ENCODE measurements at places on chromosomes 12 and 14. TPM values are rescaled to one million over a fixed set of nuclear protein-coding genes. Genes with fewer than 3 reads are reported as not detected.

DNA sequence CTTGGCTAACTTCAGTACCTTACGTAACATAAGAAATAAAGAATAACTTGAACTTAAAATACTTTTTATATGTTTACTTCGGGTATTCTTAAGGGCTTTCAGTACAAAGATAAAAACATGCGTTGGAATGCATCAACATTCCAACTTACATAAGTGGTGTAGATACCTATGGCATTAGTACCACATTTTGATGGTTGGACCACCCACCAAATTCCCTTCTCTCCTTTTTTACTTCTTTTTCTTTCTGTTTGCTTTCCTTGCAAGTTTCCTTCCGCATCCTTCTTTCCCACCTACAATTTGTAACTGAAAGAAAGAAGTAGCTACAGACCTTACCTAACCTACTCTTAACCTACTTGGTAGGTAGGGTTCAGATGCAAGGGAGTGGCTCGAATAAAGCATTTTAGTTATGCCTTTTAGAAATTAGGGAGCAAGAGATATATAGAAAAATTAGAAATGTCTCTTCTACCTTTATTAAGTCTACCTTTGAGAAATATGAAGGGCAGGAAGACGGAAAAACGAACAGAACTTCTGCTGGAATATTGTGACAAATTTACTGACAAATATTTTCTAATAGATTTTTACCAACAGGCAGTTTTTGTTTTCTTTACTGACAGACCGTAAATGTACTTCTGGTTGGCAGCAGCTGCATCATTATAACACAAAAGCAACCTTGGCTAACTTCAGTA, 2.1 kb upstream of the ARHGAP5 start:
- peak overlapping the region; percentile 94 for H3K27ac ChIP-seq
- DNase-seq, result no peak
- peak overlapping the region; percentile 86 for H3K4me3 ChIP-seq
- no peaks in the 10 kb centered on the region for H3K4me1 ChIP-seq
- H3K27me3 ChIP-seq, result no peaks in the 10 kb centered on the region
- H3K36me3 ChIP-seq, result no peaks in the 10 kb centered on the region

GRCh38 chr12:79618848-79619404, 71.8 kb downstream of the PAWR start:
- H3K4me3 ChIP-seq, result no peak overlapping the region
- no peaks in the 10 kb centered on the region for H3K4me1 ChIP-seq
- DNase-seq, result no peak
- H3K27ac ChIP-seq, result no peak overlapping the region
- peaks cover 17% of the 10 kb centered on the region for H3K36me3 ChIP-seq

- H3K27ac ChIP-seq, result no peak overlapping the region
- DNase-seq, result no peak
- no peaks in the 10 kb centered on the region for H3K27me3 ChIP-seq
- H3K4me3 ChIP-seq, result no peak overlapping the region
- no peaks in the 10 kb centered on the region for H3K36me3 ChIP-seq
- H3K4me1 ChIP-seq, result no peaks in the 10 kb centered on the region
These were observed 207.9 kb upstream of the DIO3 start for GRCh38 chr14:101353422-101353821.

DNA sequence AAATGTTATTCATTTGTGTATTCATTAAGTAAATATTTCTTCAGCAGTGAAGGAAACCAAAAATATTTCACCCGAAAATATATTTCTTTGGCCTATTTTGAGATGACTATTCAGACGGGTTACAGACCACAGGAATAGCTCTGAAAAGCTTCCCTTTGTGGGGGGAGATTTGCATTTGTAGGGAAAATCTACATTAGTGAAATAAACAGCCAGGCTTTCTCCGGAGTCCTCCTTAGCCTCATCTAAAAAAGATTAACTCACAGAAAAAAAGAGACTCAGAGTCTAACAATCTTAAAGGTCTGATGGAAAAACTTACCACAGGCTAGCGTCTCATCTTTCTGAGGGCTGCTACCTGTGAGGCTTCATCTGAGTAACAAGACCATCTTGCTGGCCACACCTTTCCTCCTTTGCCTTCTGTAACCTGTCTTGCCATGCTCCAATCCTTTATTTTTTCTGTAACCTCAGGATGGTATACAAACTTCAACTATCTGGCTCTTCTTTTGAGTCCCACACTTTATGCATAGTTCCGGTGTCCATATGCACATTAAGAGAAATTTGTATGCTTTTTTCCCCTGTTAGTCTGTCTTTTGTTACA, 100.7 kb downstream of the CNTN1 start:
- no peaks in the 10 kb centered on the region for H3K27me3 ChIP-seq
- DNase-seq, result no peak
- H3K4me3 ChIP-seq, result no peak overlapping the region

GRCh38 chr14:61491224-61491623, 169.8 kb downstream of the PRKCH start:
- H3K36me3 ChIP-seq, result peaks cover 6% of the 10 kb centered on the region
- peaks cover 3% of the 10 kb centered on the region for H3K4me1 ChIP-seq
- H3K4me3 ChIP-seq, result no peak overlapping the region
- no peaks in the 10 kb centered on the region for H3K27me3 ChIP-seq
- H3K27ac ChIP-seq, result no peak overlapping the region
- DNase-seq, result no peak

PLEKHA5 gene
- polyA plus RNA-seq, result 15.4 TPM

MGP gene
- 10.6 TPM for polyA plus RNA-seq

- no peak overlapping the region for H3K4me3 ChIP-seq
- no peaks in the 10 kb centered on the region for H3K27me3 ChIP-seq
- no peak for DNase-seq
- H3K27ac ChIP-seq, result no peak overlapping the region
These were observed 94.2 kb downstream of the PLEKHA5 start for GRCh38 chr12:19223695-19224094.

KCNH5 gene
- not detected for polyA plus RNA-seq

- H3K27ac ChIP-seq, result no peak overlapping the region
- no peaks in the 10 kb centered on the region for H3K36me3 ChIP-seq
- H3K4me1 ChIP-seq, result peaks cover 6% of the 10 kb centered on the region
- H3K27me3 ChIP-seq, result no peaks in the 10 kb centered on the region
- no peak overlapping the region for H3K4me3 ChIP-seq
These were observed 62.3 kb downstream of the SAMD4A start for GRCh38 chr14:54629183-54629582.

DNA sequence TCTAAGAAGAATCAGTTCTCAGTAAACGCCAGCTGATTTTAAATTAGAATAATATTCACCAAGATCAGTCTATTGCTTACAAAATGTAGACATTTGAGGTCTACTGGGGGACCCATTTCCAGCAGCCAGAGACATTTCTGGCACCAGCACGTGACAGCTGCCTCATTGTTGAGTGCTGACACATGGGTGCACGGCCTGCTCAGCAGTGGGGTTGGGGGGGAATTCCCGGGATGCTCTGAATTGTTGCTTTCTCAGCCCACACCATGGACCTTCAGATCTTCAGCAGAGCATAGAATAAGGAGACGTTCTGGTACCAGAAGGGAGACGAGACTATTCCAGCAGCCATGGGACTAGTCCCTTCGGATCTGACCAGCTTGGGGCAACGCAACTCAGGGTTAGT, 18.3 kb downstream of the PLEKHG7 start:
- DNase-seq, result no peak
- H3K4me1 ChIP-seq, result no peaks in the 10 kb centered on the region
- no peak overlapping the region for H3K27ac ChIP-seq

A2ML1 gene
- polyA plus RNA-seq, result not detected

DNA sequence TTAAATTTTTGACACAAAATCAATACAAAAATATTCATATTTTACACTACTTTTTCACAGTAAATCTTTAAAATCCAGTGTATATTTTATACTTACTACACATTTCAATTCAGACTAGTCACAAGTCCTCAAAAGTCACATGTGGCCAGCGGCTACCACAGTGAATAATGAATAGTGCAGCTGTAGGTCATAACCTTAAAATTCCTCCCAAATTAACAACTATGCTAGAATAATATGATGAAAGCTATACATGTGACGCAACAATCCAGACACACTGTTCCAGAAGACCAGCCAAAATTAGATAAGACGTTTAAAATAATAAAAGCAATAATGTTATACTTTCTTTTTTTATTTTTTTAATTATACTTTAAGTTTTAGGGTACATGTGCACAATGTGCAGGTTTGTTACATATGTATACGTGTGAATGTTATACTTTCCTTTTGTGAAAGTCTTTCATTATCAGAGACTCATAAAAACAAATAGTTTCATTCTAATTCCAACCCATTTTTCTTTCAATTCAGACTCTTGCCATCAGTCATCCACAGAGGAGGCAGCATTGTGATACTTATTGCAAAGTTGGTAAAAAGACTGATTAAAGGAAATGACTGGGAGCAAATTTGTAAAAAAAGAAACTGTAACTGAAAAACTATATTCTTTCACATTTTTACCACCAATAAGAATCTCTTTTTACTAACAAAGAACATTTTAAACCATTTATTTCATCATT, 67.0 kb downstream of the C2CD5 start:
- no peak overlapping the region for H3K4me3 ChIP-seq
- H3K27ac ChIP-seq, result no peak overlapping the region
- H3K4me1 ChIP-seq, result no peaks in the 10 kb centered on the region
- no peak for DNase-seq

DNA sequence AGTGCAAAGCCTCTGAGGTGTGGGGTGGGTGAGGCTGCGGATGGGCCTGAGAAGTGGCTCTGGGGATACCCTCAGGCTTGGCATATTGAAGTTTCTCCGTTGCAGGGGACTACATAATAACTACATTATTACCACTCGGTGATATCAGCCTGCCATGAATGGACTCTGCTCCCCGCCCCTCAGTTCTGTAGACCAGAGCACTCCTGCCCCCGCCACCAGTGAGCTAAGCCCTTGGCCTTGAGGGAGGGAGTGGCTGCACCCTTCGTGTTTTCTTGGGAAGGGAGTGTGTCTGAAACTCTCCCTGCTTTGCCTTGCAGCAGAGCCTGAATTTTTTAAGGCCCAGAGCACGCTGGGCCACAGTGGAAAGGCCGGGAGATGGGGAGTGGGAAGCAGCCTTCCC, 1.7 kb downstream of the ORAI1 start:
- H3K4me1 ChIP-seq, result peaks cover 4% of the 10 kb centered on the region
- DNase-seq, result peak; percentile 86
- no peaks in the 10 kb centered on the region for H3K27me3 ChIP-seq

GRCh38 chr14:69152902-69153151, at the start of gene DCAF5:
Gene DCAF5 (minus strand): TSS chr14:69153119. CDS start chr14:69152978, 141 bp downstream.
- H3K4me1 ChIP-seq, result peaks cover 10% of the 10 kb centered on the region
- H3K36me3 ChIP-seq, result no peaks in the 10 kb centered on the region
- peak within 1 kb of the TSS; percentile 94 for H3K4me3 ChIP-seq
- H3K27ac ChIP-seq, result peak within 1 kb of the TSS; percentile 93

DNA sequence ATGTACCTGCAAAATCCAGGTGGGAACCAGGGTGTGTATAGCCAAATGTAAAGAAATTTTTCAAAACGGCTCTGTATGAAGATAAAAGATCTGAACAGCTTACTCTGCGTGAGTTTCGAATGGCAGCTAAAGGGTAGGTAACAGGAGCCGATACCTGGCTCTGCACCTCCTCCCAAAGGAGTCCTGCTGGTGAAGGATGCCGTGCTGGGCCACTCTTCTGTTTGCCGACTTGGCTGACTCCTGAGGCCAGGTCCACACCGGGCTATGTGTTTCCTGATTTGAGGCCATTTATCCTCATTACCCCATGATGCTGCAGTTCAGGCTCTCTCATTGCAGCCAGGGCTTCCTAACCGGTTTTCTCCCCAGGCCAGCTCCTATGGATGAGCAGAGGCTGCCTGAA, 244.6 kb downstream of the SLC41A2 start:
- peaks cover 2% of the 10 kb centered on the region for H3K4me1 ChIP-seq
- H3K27me3 ChIP-seq, result no peaks in the 10 kb centered on the region
- no peak overlapping the region for H3K4me3 ChIP-seq
- H3K27ac ChIP-seq, result no peak overlapping the region
- H3K36me3 ChIP-seq, result no peaks in the 10 kb centered on the region
